ENCODE measurements at places on chromosomes 7 and 10.

- DNase-seq, result no peak
These were observed 117.3 kb upstream of the TEX47 start for GRCh38 chr7:88912852-88913251.

- DNase-seq, result no peak
These were observed 32.6 kb downstream of the PIP4K2A start for GRCh38 chr10:22681783-22682183.

- DNase-seq, result no peak
These were observed 1407.5 kb upstream of the LRRTM3 start for GRCh38 chr10:65518379-65518778.

GRCh38 chr7:83519240-83519639 lies 129.7 kb downstream of the SEMA3E start:
- no peak for DNase-seq

DNA sequence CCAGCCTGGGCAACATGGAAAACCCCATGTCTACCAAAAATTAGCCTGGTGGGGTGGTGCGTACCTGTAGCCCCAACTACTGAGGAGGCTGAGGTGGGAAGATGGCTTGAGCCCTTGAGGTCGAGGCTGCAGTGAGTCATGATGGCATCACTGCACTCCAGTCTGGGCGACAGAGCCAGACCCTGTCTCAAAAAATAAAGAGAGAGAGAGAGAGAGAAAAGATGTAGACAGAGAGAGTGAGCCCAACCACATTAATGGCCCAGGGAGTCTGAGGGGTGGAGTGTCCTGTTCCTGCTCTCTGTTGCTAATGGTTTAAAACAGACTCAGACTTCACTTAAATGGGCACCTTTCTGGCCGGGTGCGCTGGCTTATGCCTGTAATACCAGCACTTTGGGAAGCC lies 455.7 kb upstream of the GALNT17 start:
- no peak for DNase-seq

- peak; percentile 67 for DNase-seq
These were observed 107.3 kb upstream of the STARD3NL start for GRCh38 chr7:38070718-38071117.

DNA sequence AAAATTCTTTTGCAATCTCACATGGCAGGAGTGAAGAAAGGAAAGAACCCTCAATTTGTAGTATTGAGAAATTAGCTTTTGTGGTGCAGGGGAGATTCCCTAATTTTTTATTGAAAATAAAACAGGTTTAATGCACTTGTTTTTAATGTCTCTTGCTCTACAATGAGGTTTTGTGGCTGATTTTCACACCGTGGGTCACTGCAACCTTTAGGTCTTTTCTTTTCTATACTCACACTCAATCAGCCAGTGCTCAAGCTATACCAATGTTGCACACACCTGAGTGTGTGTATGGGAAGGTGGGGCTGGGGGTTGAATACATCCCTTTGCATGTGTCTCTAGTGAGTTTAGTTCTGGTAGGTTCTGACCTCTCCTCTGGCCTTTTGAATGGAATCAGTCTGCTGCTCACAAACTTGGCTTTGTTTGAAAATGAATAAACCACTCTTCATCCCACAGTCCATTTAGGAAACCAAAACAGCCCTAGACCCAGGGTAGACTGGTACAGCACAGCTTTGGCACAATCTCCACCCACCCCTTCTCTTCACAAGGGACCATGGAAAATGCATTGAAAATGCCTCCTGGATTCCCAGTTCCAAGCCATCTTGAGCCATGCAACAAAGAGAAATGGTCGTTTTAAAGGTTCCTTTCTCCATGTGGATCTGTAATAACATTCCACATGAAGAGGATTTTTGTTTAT lies 411.5 kb downstream of the SFMBT2 start:
- no peak for DNase-seq

DNA sequence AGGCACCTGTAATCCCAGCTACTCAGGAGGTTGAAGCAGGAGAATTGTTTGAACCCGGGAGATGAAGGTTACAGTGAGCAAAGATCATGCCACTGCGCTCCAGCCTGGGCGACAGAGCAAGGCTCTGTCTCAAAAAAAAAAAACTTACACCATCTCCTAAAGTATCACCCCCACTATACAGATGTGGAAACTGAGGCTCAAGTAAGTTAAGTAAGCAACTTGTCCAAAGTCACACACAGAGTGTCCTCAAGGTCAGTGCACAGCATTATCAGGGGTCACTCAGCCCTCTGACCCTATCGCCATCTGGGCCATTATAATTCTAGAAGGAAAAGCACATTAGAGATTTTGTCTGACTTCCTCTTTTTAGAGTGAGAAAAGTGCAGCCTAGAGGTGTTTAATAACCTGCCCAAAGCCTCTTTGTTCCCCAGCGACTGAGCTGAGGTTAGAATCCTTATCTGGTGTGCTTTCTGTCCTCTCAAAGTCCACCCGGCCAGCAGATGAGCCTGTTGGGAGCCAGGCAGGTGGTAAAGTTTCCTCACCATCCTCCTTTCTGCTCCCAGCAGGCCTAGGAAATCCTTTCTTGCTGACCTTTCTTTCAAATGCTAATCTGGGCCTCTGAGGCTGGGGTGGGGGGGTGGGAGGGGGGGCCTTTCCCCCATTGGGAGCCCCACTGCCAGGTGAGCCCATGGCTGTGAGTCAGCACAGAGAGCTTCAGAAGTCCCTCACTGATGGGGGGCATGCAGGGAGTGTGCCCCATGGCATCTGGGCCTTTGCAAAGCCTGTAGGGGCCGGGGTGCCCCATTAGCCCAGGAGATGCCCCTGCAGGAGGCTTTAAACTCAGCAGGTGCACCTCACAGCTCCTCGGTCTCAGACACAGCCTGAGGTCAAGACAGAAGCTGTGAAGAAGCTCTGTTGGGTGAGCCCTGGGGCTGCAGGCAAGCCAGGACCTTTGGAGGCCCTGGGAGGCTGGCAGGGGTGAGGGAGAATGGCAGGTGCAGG lies 12.0 kb upstream of the KCNMA1 start:
- DNase-seq, result no peak

- peak; percentile 85 for DNase-seq
These were observed 190.4 kb downstream of the DGKI start for GRCh38 chr7:137656227-137656849.

- no peak for DNase-seq
These were observed 23.5 kb upstream of the ABLIM1 start for GRCh38 chr10:114681542-114681941.

- DNase-seq, result no peak
These were observed 6.4 kb downstream of the CHST15 start for GRCh38 chr10:124086787-124087671.

DNA sequence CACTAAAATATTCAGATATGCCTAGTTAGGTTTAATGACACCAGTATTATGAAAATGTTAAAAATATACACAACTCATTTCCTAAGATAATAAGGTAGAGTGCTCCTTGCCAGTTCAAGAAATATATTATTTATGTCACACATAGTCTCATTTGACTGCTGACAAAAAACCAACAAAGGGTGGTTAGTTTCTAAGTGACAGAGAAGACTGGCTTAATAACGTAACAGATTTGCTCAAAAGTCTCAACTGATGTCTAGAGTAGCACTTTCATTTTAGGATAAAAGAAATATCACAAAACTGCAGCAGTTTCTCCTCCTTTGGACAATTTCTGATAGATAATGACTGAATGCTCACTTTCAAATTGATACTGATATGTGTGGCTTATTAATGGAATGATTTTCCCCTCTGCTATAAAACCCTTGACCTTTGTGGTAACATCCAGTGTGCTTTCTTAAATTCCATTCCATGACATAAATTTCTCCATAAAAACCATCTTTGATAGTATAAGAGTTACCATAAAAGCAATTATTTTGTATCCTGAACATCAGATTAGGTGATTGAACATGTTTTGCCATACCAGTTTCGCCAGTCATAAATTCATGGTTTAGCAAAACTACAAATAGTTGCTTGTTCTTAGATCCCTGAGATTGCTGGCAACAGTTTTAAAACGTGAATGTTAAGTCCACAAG lies 94.2 kb downstream of the NRBF2 start:
- DNase-seq, result no peak

DNA sequence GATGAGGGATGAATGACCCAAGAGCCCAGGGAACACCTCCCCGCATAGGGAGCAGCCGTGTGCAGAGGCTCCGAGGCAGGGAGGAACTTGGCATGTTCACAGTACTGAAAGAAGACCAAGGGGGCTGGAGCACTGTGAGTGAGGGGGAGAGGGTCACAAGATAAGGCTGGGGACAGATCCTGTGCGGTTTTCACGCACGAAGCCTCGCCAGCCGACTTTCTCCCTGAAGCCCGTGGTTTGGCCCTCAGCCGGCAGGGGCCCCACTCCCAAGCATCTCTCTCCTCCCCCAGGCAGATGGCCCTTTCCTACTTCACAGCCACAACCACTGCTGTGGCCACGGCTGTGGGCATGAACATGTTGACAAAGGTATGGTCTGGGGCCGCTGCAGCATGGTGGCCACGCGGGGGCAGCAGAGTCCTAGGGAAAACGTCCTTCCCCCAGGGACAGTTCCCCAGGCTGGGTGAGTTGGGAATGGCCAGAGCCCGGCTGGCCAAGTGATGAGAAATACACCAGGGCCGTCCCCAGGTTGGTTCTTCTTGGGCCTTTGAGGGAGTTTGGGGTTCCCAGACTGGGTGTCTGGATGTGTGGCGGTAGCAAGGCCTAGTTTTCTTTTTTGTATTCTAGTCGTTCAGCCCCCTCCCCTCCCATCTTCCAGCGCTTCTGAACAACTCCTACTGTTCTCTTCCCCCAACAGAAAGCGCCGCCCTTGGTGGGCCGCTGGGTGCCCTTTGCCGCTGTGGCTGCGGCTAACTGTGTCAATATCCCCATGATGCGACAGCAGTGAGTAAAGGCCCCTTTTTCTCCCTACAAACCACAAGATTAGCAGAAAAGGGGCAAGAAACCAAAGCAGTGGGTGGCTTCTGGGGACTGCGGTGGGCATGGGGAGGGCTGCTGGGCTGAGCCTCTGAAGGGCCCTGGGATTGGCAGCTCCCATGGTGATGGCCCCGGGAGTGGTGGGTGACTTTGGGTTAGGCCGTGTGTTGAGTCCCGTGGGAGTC lies 14.4 kb upstream of the WBP1L start:
- DNase-seq, result peak; percentile 90

GRCh38 chr7:115359955-115360354 lies 438.1 kb downstream of the MDFIC start:
- DNase-seq, result no peak

- DNase-seq, result no peak
These were observed 20.5 kb downstream of the GRID1 start for GRCh38 chr10:86345859-86346798.

GRCh38 chr7:40015790-40016296 lies 65.8 kb downstream of the CDK13 start:
- DNase-seq, result peak; percentile 12

GRCh38 chr7:1473864-1474512 lies 14.7 kb upstream of the MICALL2 start:
- peak; percentile 90 for DNase-seq

GRCh38 chr10:43814663-43815062 lies 166.0 kb upstream of the ZNF32 start:
- no peak for DNase-seq

GRCh38 chr7:117127585-117128168 lies 174.4 kb downstream of the ST7 start:
- DNase-seq, result peak; percentile 75

DNA sequence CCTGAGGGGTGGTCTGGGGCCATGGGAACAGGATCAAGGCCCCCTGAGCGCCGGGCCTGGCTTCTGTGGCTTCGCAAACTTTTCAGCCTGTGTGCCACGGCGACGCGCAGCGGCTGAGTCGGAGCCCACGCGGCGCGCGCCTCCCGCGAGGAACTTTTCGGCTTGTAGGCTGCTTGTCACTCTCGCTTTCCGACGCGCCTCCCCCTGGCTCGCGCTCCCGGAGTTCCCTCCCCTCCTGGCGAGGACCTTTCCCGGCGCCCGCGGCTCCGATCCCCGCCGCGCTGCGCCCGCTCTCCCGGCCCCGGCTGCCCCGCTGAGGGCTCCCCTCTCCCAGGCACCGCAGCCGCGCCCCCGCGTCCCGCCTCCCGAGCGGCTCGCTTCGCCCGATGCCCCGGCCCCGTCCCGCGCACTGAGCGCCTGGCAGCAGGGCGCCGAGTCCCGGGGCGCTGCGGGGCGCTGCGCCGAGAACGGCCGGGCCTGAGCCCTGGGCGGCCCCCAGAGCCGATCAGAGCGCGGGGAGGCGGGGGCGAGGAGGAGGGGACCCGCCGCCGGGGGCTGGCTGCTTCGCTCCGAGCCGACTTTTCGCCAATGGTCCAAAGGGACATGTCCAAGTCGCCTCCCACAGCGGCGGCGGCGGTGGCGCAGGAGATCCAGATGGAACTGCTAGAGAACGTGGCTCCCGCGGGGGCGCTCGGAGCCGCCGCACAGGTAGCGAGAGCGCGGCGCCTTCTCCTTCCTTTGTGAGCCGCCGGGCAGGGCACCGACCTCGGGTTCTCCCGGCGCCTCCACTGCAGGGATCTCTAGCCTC lies at the start of gene CACNB2:
Gene CACNB2 (plus strand): TSS at position 276 of the 808 bp plus-strand sequence.
- peak; percentile 60 for DNase-seq

GRCh38 chr10:128337860-128338378 lies 211.7 kb upstream of the MKI67 start:
- peak; percentile 12 for DNase-seq

DNA sequence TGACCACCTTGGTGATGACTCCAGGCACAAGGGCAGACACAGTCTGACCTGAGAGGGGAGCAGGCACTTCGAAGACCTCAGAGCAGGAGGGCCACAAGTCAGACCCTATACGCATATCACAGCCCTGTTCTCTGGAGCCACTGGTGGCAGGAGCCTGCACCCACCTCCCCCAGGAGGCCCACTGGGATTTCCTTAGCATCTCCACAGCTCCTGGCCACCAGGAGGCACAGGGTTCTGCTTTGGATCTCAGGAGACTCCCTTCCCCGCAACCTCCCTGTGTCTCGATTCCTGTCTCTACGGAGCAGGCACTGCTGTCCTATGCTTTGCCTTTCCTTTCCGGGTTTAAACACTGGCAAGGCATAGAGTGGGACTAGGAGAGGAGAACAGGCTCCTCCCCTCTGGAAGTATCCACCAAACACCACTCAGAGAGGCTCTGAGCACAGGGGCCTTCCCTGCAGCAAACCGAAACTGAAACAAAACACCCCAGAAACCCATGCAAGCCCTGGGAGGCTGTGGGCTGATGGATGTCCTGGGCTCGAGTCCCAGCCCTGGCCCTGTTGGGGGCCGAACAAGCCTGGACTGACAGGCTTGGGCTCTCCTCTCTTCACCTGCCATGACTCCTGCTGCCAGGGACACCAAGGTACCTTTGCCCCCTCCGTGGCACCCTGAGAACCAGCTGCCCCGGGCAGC lies 166.3 kb downstream of the NEURL1 start:
- DNase-seq, result no peak

DNA sequence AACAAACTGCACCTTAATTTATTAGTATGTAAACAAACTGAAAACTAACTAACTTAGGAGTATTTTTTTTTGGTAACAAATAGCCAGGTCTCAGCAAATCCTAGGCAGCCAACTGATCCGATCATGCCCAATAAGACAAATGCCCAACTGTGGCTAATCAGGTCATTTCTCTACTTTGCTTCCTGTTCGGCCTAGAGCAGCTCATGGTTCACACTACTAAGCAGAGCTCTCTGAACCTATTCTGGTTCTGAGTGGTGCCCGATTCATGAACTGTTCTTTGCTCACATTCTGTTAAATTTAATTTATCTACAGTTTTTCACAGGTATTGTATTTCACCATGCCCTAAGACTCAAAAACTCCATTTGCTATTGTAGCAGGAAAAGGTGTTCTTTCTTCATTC lies 55.1 kb downstream of the CCDC3 start:
- no peak for DNase-seq

GRCh38 chr10:2020836-2021235 lies 283.5 kb upstream of the ADARB2 start:
- no peak for DNase-seq

- no peak for DNase-seq
These were observed 216.3 kb upstream of the RHOBTB1 start for GRCh38 chr10:61160253-61160652.

All from cardiac muscle cell (in vitro differentiated cells and primary cell).